D341Med (cell line): ENCODE measurements at places on chromosomes 12 and 14.

DNA sequence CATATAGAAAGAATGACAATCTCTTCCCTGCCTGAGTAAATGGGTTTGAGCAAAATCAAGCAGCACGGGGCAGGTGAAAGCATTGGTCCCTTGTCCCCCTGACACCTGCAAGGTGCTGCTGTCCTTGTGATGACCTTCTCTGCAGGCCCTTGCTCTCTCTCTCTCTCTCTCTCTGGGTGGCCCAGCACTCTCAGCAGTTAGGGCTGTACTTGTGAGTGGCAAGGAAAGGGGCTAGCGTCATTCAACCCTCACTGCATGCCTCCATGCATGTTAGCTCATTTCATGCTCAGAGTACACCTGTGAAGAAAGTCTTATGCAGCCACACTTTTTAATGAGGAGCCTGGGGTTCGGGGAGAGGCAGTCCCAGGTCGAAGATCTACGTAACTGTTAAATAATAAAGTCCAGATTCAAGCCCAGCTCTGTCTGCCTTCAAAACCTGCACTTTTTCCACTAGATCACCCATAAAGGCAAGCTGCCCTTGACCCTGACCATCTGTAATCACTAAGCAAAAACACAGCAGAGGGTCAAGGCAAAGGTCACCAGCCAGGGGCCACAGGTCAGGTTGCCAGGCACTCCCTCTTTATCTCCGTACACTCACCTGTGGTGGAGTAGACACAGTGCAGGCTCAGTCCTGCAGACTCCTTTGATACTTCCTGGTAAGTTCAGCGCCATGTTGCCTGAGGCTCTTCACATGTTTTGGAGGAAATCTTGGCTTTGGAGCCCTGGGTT is 44.9 kb upstream of the CLMN start:
- no peak for DNase-seq

GRCh38 chr12:67989184-67989920 is at the start of gene IFNG-AS1:
Gene IFNG-AS1, plus strand, starts transcription at chr12:67989447.
- no peak for DNase-seq

- no peak for DNase-seq
Observed at GRCh38 chr12:64081008-64081404, 141.1 kb downstream of the KICS2 start.

GRCh38 chr12:111841236-111841749 is 735 bp upstream of the MAPKAPK5 start:
- peak; percentile 34 for DNase-seq

GRCh38 chr14:75770635-75771034 is 109.6 kb downstream of the TTLL5 start:
- no peak for DNase-seq
